Activated CD4-positive, alpha-beta T cell treated with anti-CD3 and anti-CD28 coated beads for 36 hours (primary cell): ENCODE measurements at places on chromosomes 11 and 22. TPM values are rescaled to one million over a fixed set of nuclear protein-coding genes. Genes with fewer than 3 reads are reported as not detected.

MCAM gene
- 6.8 TPM for total RNA-seq

C11orf86 gene
- not detected for total RNA-seq

SLC6A5 gene
- not detected for total RNA-seq

ANO1 gene
- total RNA-seq: not detected

GAB4 gene
- total RNA-seq: not detected

OR56A1 gene
- total RNA-seq: not detected

JRKL gene
- total RNA-seq: 15.7 TPM

ATP5MG gene
- 136 TPM for total RNA-seq

SMIM35 gene
- total RNA-seq: 0.09 TPM

DNA sequence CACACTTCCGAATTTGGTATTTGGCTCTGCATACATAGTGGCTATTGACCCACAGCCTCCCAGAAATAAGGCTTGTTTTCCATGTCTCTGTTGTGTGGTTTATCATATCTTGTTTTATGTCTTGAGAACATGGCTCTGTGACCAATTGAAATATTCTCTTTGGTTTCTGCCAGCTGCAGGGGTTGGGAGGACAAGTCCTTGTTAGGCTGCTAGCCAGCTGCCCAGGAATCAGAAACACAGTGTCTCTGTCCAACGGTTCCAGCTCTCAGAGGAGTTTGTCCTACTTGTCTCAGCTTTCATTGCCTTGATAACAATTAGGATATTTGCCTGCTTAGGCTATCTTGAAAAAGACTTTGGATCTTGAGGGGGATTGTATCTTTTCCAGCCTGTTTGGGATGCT, 6.0 kb upstream of the SLC7A4 start:
- no peak for DNase-seq

DNA sequence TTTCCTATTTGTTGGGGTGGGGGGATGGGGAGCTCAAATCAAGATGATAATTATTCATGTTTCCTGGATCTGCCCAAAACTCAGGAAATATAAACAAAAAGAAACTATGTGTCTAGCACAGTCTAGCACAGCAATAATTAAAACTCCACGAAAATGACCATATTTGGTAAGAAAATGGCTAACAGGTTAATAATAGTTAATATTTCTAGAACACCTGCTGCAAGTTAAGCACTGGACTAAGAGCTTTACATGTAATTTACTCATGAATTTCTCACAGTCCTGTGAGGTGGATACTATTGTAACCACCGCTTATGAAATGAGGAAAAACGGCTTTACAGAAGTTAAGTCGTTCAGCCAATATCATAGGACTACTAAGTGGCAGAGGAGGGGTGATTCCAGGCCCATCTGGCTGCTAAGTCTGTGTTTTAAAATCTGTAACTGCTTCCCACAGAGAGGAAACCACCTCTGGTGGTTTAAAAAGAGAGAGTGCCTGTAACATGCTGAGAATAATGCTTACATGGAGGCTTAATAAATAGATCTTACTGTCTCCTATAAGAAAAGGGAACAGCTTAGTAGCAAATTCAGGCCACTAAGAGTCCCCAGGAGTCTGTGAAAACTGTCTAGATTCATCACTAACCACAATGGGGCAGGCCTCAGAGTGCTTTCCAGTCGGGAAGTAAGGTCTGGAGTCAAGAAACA, 11.0 kb upstream of the AMOTL1 start:
- no peak for DNase-seq

DNA sequence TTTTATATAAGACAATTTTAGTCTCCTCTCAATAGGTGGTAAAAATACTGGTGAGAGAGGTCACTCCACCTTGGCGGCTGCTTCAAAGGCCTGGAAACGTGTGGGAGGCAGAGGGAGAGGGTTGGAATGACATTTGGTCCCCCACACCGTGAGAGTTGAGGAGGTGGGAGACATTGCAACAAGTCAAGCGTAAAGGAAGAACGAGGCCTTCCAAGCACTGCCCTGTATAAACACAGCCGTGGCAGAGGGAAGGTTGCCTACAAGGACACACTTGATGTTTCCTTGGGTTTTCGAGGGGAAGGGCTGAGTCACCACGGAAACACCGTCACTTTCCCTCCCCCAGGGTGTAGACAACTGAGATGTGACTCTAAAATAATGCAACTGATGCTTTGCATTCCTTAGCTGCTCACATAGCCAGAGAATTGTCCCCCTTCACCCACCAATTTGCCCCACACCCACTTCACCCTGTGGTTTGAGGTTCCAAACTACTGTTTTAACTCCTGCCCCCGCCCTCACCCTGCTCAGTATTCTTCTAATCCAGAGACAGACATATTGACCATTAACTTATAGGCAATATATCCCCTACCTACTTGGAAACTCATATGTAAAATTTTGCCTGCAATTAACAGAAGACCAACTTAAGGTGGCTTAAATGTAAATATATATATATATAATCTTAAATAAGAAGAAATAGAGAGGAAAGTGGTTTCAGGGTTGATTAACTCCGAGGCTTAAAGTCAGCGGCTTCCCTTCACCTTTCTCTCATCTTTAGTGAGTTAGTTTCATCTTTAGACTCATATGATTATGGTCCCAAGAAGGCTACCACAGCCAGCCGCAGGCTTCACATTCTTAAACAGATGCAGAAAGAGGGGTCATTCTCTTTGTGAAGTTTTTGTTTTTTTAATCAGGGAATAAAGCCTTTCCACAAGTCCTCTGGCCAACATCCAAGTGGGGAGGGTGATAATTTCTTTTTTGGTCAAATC, 54.1 kb upstream of the BDNF start:
- no peak for DNase-seq

- DNase-seq: no peak
Measured at GRCh38 chr11:26943636-26944035, 50.3 kb upstream of the FIBIN start.

DNA sequence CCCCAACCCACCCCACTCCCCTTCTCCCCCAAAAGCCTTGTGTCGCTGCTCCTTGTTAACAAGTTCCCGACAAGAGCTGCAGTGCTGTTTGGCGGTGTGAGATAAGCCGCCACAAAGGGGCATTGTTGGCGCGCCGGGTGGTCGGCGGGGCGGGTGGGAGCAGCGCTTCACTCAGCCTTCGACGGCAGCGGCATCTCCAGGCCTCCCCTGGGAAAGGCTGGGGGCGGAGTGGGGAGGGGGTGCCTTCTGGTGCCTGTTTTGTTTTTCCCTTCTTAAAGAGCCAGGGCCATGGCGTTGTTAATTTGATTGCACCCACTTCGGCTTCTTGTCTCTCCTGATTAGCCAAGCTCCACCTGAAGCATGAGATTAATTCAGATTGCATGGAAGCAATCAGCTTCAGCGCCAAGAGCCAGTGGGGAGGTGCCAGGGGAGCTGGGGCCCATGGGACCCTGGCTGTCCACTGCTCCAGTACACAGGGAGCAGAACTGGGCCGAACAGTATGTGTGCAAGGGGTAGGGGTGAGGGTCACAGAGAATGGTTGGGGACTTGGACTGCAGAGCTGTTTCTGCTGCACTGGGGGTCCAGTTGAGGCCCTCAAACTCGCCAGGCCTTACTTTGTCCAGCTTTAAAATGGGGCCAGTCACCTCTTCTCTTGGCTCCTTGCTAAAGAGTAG, 165.1 kb downstream of the CEP164 start:
- no peak for DNase-seq

GRCh38 chr11:68350759-68351449, 38.5 kb downstream of the LRP5 start:
- no peak for DNase-seq

DNA sequence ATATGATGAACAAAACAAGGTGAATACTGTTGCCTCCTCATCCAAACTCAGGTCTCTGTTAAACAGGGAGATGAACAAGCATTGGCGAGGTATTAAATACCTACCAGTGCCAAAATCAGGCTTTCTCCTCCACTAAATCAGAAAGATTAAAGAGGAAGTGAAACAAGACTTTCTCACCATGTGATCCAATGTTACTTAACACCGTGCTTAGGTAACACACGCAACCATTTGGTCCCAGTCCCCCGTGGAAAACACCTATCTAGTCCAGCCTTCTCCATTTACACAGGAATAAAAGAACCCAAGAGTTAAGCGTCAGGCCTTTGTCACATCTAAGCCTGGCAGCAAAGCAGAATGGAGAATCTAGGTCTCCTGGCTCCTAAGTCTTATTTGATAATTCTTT, 34.5 kb downstream of the TENM4 start:
- no peak for DNase-seq

GRCh38 chr11:111283945-111284481, 14.3 kb upstream of the POU2AF3 start:
- no peak for DNase-seq

DNA sequence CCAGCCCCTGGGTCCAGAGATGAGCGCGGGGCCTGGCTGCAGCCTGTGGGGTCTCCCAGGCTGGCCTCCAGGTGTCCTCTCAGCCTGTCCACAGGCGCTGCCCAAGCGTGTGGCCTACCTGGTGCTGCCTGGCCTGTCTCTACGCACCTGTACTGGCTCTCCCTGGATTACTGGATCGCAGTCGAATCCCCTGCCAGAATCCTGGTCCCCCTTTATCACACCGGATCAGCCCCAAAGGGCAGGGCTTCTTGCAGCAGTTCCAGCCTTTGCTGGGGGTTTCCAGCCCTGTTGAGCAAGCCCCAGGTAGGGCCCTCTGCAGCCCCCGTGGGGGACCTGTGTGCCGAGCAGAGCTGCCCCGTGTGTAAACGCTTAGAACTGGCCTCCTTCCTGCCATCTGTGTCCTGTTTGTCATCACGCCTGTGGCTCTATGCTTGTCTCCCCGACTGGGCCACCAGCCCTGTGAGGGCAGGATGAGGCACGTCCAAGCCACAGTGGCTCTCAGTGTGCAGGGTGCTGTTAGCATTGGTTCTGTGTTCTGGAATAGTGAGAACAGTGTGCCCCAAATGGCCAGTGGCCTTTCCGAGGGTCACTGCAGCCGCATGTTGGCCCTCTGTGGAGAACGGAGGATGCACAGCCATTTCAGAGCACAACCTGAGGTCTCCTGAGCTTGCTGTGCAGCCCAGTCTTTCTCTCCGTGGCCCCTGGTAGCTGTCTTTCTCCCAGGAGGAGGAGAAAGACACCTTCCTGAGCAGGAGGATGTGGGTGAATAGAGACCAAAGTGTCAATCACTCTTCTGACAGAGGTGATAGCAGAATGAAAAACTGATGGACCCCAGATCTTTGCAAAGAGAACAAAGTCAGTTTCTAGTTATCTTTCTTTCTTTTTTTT, 13.9 kb upstream of the TXNRD2 start:
- no peak for DNase-seq

DNA sequence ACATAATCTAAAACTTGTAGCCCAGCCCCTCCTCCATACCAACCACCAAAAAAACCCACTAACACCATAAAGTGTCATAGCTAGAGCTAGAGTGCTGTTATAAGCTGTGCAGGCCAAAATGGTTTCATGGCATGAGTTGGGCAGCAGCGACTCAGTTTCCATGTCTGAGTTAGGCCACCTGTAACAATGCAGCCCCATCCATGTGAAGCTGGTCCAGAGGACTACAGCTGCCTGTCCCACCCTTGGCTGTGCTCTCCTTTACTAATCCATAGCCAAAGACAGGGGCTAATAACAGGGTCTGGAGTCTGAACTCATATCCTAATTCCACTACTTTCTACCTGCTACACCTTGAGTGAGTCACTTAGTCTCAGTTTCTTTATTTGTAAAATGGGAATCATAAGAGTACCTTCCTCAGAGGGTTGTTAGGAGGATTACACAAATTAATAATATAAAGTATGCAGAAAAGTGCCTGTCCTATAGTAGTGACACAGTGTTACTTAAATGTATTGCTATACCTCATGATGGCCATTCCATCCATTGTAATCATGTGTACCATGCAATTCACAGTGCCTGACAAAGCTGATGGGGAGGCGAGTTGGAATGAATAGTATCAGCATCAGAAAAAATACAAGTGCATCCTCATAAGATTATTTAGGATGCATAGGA, 20.6 kb downstream of the KCNQ1OT1 start:
- no peak for DNase-seq

- DNase-seq: no peak
Measured at GRCh38 chr22:40409613-40410113, 39.3 kb downstream of the SGSM3 start.

DNA sequence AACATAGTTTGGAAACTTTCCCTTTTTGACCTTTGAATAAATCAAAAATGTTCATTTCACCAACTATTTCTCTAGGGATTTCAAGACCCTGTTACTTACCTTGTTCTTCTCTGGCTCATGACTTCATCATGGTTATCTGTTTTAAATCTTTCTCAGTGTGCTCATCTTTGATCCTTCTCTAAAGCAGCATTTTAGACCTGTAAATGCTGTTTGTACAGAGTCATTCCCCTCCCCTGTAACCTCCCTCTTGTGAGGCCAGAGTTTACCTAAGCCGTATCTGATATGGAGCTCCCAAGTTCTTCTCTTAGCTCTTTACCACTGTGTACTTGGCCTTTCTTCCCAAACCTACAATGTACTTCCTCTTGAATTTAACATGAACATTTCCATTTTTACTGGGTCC, 56.0 kb downstream of the ACER3 start:
- DNase-seq: no peak

DNA sequence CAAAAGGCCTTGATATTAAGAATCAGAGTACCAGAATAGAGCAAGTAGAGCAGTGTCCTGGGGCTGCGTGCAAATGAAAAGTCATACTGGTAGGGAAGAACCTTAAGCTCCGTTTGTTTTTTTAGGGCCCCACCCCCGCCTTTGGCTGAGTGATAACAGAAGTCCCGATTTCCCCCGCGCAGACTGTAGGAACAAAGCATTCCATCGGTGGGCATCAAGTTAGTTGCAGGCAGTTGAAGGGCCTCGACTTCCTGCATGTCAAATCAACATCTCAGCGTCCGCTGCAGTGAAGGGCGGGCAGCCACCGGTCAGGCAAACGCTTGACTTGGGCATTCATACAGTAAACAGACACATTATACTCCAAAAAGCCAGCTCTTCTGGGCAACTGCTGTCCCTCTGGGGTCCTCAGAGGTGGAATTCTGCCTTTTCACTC, 11.7 kb downstream of the LRP4 start:
- DNase-seq: peak; percentile 34

- DNase-seq: no peak
Measured at GRCh38 chr11:86089659-86090058, 20.8 kb upstream of the PICALM start.

- peak; percentile 53 for DNase-seq
Measured at GRCh38 chr11:124670732-124671131, 2.8 kb downstream of the SIAE start.

- peak; percentile 58 for DNase-seq
Measured at GRCh38 chr11:118881228-118881627, 2.5 kb upstream of the CXCR5 start.

DNA sequence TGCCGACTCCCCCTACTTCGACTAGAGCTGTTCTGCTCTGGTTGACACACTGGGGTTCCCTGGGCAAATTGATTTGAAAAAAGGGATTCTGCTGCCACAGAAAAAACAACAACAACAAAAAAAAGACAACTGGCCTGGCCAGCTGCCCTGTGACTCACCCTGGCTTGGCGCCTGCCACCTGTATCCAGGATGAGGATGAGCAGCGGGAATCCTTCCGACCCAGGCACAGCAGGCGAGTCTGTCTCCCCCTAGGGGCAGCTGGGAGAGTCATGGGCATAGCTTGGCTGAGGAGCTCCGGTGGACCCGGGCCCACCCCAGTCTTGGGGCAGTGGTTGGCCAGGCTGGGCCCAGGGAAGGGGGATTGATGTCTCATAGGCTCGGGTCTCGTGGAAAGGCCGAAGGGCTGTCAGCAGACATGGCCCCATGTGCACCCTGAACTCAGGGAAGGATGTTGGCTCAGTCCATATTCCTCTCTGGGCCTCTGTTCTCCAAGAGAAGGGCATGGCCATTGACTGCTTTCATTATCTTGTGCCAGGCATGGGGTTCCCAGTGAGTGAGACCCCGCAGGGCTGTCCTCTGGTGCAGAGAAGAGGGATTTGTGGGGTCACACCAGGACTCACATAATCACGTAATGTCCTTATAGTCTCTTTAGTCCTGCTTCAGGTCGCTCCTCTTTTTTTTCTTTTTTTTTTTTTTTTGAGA, 10.4 kb upstream of the SUN2 start:
- DNase-seq: peak; percentile 60

GRCh38 chr11:85672105-85672902, 7.4 kb upstream of the CREBZF start:
- DNase-seq: no peak
